ENCODE measurements at places on chromosomes 16 and 17.
A peak's percentile ranks its signal among the peaks of the same experiment; 100 is the strongest.

DNA sequence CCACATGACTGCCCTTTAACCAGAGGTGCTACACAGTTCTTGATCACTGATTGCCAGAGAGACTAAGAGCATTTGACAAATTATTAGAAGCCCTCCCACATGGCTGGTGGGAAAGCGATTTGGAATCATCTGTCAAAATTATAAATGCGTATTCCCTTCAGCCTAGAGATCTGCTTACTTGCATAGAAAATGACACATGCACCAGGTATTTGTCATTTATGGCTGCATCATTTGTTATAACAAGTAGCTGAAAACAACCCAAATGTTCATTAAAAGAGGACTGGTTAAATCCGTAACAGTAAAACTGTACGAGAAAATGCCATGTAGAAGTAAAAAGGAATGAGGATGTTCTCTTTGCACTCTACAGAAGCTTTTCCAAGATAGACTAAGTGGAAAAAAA is 21.4 kb downstream of the BCO1 start:
- no peak for DNase-seq

GRCh38 chr17:66401364-66401763 is 99.0 kb downstream of the PRKCA start:
- no peak for DNase-seq

DNA sequence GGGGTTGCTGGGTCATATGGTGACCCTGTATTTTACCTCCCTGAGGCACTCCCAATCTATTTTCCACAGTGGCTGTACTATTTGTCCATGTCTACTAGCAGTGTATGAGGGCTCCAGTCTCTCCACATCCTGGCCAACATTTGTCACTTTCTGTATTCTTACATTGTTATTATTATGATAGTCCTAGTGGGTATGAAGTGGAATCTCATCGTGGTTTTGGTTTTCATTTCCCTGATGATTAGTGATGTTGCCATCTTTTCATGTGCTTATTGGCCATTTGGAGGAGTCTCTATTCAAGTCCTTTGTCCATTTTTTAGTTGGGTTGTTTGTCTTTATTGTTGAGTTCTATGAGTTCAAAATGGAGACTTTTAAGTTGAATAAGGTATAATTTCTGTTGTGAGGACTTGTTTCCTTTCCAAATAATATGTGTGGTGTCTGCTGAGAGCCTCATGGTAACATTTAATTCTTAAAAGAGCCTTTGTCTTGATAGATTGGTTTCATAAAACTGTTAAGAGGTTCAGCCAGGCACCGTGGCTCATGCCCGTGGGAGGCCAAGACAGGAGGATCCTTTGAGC is 108.2 kb downstream of the RPTOR start:
- DNase-seq: no peak

DNA sequence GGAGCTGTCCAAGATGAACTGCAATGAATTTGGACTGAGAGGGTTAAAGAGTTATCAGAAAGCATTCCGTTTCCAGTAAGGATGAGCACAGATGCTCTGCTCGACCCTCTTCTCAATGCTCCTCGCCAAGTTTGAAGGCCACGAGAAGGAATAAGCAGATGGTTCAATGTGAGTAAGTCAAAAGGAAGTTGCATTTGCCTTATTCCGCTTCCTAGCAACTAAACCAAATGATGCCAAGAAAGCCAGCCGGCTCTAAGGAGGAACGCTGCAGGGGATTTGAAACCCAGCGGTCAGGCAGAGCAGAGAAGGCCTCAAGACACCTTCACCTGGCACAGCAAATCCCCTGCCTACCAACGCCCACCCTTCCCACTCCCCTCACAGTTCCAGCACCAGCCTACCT is 52.1 kb upstream of the CNEP1R1 start:
- DNase-seq: no peak

DNA sequence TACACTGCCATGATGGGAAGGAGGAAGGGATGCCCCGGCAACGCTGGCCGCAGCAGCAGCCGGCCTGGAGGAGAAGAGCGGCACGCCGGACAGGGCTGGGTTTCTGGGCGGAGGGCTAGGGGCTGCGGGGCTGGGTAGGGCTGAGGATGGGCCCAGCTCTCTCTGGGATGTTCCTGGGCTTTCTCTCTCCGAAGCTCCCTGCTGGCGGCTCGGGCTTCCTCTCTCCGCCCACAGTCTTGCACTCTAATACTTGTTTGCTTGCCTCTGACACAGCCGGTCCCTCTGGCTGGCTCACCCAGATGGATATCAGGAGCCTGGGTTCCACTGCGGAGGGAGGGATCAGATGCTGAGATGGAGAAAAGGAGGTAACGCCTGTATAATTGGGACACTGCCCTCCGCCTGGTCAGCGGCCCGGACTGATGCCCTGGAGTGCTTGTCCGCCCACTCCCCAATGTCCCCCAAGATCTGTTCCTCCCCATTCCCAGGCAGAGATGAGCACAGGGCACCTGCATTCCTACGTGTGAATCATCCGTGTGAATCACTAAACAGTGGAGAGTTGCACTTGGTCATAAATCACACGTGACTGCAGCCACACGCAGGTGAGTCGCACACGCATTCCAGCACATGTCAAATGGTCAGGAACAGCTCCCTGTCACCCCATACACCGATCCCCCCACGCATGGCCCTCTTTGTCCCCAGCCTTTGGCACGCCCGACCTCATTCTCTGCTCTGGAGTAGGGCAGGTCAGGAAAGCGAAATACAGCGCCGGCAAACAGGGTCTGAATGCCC is at the start of gene ALOXE3:
ALOXE3 (minus strand) TSS at position 535 of the 789 bp plus-strand sequence; CDS start at position 11, 524 bp downstream.
- DNase-seq: peak; percentile 59

DNA sequence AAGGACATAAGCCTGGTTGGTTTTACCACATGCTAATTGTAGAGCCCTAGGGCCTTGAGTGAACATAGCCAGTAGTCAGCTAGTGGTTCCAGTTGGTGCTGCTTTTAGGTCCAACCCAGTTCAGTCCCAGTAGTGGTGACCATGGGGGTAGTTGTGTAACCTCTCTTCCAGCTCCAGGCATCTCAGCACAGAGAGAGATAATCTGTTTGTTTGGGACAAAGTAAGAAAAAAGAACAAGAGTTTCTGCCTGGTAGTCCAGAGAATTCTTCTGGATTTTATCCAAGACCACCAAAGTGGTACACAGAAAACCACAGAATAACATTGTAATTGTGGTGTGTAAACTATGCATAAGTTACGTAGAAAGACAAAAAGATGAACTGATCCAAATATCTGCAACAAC is 5.2 kb upstream of the CCL13 start:
- DNase-seq: no peak
